ENCODE measurements at places on chromosomes 5 and 9.

DNA sequence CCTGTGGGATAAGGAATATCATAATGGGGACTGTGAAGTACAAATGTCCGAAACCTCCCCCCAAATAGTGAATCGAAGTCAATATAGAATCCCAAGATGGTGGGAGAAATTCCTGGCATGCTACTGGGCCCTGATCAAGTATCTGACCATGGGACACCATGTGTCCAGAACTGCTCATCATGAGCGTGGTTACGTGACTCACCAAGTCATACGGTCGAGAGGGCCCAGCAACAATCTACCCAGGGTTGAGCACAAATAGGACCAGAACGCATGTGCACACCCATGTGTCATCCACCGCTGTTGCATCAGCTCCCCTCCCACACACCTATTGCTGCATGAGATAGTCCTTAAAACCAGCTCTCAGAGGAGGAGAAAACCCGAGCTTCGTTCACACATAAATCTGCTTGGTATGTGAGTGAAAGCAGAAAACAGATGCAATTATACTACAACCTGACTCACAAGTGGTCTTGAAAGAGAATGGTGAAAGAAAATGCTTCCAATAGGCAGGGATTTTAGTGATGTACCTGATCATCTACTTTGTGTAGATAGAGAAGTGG lies 353.2 kb downstream of the CWC27 start:
- DNase-seq, result peak; percentile 17

DNA sequence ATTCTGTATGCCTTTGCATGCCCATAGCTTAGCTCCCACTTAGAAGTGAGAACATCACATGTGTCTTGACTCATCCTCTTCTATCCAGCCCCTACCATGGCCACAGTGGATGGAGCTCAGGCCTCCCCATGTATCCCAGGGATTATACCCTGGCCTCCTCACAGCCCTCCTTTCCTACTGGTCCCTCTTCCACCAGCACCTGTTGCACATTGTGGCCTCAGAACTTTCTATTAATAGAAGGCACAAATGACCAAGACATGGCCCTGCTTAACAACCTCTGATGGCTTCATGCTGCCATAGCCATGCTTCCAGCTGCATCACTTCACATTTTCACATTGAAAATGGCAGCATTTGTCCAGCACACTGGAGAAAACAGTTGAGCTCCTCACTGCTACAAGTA lies 315.4 kb downstream of the CDK5RAP2 start:
- DNase-seq, result no peak

DNA sequence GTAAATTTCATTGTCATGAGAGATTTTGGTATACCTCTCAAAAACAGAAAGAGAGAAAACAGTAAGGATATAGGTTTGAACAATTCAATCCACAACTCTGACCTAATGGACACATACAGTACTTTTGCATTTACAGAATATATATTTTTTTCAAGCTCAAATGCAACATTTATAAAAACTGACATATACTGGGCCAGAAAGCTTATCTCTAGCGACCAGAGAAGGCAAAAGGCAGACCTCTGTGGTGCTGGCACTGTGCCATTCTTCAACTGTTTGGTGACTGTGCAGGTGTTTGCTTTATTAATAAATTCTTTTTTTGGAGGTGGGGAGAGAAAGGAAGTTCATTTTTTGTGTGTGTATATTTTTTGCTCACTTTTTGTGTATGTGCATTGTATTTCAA lies 6.0 kb upstream of the PLAC8L1 start:
- no peak for DNase-seq

- no peak for DNase-seq
Observed at GRCh38 chr9:20630241-20630943, 8.1 kb upstream of the MLLT3 start.

- DNase-seq, result no peak
Observed at GRCh38 chr9:36278243-36278642, 20.0 kb upstream of the GNE start.

- DNase-seq, result no peak
Observed at GRCh38 chr9:95607507-95607906, 90.7 kb upstream of the PTCH1 start.

- no peak for DNase-seq
Observed at GRCh38 chr9:111427186-111427585, 57.0 kb downstream of the ECPAS start.

DNA sequence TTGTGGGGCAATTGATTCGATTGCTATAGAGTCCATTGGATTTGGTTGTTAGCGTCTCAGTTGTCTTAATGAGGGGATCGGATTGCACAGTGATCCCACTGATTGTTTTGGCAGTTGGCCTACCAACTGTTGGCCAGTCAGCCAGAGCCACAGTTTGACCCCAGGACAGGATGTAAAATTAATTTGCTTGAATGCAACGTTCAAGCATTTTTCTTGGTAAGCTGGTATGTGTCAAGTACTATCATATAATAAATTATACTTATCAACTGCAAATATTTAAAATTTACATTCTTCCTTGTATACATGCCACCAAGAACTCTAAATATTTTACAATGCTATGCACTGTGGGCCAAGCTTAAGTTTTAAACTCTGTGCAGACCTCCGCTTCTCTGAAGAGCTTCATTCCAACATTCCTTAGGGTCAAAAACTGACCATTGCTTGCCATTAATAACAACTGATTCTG lies 80.4 kb upstream of the OSMR start:
- DNase-seq, result no peak

- no peak for DNase-seq
Observed at GRCh38 chr5:91229031-91229727, 153.9 kb downstream of the ARRDC3 start.

GRCh38 chr9:86546712-86547111 lies 192.5 kb upstream of the TUT7 start:
- no peak for DNase-seq

DNA sequence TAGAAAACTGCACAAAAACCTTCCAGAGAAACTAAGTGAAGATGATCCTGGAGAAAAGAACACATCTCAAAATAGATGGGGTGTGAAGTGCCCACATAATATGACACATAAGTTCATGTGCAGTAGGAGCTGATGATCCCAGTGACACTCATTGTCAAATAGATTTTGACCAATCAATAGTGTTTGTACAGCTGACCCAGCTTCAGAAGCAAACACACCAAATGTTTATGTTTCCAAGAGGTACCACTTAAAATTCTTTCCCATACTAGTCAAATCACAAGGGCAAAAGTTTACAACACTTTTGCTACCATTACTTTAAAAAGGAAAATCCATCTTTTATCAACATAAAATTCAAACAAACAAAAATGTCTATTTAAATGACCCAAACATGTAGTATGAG lies 175.0 kb downstream of the MLLT3 start:
- no peak for DNase-seq

- no peak for DNase-seq
Observed at GRCh38 chr9:137880160-137880975, 2.8 kb downstream of the CACNA1B start.

GRCh38 chr5:56737951-56738606 lies 77.3 kb upstream of the MAP3K1 start:
- DNase-seq, result no peak

DNA sequence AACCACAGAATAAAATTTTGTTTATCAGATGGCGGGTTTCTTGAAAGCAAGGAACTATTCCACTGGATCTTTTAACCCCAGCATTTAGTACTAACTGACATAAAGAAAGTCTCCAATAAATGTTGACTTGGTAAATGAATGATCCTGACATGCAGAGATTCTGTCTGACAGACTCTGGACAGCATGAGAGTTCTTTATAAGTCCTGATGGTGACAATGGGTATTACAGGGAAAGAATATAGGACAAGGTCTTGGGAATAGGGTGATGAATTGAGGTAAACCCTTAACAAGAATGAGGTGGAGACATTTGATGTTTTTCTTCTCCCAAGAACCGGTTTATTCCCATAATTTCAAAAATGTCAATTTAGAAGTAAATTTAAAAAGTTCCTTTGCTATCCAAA lies 453.9 kb downstream of the TUSC1 start:
- DNase-seq, result no peak

- DNase-seq, result no peak
Observed at GRCh38 chr9:74630228-74630627, 133.1 kb downstream of the RORB start.

GRCh38 chr9:76401176-76401575 lies 7.0 kb upstream of the RFK start:
- no peak for DNase-seq

DNA sequence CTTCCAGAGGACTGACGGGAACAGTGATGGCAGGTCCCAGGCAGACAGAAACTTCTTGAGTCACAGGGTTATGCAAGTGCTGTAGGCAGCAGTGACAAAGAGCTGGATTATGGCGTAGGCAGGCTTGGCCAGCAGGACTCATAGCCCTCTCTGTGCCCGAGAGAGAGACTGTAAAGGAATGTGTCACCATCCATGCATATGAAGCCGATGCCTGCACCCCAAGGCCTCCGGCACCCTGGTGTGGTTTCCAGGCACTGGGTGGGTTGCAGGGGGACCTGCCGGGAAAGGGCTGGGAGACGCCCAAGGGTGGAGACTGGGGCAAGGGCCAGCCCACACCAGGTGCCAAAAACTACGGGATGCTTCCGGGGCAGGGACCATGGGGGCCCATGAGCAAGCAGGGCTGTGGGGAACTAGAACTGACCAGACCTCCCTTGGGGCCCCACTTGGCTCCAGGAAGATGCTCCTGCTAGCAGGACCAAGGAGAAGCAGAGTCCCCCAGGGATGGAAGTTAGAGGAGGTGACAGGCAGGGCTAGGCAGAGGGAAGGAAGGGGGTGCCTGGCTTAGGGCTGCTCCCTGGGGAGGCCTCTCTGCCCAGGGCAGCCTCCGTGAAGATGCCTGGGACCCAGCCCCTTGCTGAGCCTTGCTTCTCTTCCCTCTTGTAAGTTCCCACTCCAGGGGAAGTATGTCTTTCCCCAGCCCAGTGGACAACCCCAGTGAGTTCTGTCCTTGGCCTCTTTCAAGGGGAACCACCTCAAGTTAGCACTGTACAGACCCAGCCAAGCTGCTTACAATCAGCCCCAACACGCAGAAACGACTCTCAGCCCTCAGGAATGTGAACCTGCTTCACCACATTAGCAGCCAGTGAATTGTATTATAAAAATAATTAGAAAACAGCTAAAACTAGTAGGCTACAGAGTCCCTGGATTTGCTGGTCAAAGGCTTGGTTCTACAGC lies 10.5 kb upstream of the IPPK start:
- DNase-seq, result no peak

- no peak for DNase-seq
Observed at GRCh38 chr5:57432876-57433275, 49.7 kb downstream of the ACTBL2 start.

DNA sequence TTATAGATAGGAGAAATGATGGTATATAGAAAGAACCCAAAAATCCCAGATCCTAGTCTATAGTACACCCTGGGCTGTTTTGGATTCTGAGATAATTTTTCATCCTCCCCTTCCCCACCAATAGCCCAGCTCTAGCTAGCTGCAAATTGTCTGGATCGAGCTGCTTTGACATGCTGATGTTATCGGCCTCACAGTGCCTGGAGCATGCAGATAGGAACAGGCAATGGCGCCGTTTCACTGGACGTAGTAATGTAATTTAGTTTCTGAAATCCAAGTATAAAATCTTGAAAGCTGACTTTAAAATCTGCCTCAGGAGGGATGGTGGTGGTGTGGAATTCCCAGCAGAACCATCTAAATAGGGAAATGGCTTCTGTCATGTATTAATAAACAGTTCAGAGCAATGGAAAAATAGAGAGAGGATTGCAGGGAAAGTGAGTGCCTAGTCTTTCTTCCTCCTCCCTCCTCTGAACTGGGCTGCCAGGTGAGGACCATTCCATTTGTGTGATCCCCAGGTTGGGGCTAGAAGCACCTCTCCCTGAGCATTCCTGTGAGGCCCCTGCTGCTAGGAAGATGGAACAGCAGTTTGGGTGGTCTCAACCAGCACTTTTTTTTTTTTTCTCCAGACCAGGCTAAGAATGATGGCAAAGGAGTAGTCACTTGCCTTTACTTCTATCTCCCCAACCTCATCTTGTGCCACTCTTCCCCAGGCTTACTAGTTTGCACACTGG lies 31.9 kb downstream of the FAM219A start:
- DNase-seq, result no peak

DNA sequence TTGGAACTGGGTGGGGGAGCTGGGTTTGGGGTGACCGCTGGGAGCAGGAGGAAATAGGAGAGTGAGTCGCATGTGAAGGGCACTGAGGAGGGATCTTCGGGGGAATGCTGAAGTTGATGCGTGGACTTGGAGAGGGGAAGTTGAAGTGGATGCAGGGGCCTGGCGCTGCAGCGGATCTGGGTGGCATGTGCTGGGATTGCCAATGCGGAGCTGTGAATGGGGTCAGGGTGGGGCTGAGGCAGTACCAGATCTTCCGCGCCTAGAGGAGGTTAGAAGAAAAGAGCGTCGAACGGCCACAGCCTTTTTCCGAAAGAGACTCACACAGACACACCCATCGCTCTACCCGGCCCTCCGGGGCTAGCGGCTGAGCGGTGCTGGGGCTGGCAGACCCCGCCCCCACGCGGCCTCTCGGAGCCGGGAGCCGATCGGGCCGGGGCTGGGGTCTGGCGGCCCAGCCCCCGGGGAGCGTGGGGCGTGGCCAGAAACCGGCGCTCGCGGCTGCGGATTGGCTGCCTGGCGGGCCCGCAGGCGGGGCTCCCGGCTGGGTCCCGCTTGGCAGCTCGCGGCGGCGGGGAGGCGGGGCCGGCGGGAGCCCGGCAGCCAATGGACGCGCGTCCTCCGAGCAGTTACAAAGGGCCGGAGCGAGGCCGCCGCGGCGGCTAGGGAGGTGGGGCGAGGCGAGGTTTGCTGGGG lies at the start of gene TGFBR1:
TGFBR1 (plus strand) TSS at position 655 of the 693 bp plus-strand sequence. CDS start 93 bp downstream, outside the sequence.
- DNase-seq, result peak; percentile 94

GRCh38 chr9:120484162-120484561 lies 95.8 kb downstream of the CDK5RAP2 start:
- DNase-seq, result no peak

GRCh38 chr5:144958002-144958401 lies 787.3 kb downstream of the KCTD16 start:
- no peak for DNase-seq

GRCh38 chr9:81683704-81684103 lies 5.6 kb downstream of the TLE1 start:
- DNase-seq, result no peak

DNA sequence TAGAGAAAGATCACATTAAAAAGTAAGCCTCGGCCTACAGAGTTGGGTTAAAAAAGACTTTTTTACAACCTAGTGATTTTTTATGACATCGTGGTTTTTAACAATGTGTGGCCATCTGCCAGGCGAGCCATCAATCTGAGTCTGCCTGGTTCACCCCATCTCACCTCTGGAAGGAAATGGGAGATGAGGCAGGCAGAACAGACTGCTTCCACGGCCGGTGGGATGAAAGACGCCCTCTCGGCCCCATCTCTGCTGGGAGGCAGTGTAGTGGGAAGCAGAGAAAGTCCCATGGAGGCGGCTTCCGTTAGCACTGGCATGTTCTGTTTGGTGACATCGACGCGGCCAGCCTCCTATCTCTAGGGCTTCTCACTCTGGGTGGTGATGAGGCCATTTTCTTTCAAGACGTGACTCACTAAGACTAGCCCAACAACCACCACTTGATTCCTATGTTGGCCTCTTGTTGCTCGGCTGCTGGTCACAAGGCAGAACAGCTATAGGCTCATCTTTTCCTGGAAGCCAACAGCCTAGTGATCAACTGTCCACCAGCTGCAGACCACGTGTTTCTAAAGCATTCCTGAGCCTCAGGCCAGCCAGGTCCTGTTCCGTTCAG lies 132.4 kb upstream of the OTULINL start:
- no peak for DNase-seq
